ENCODE measurements at places on chromosomes 7 and 10.

- no peak for DNase-seq
Measured at GRCh38 chr7:91079487-91079886, 184.7 kb upstream of the FZD1 start.

- DNase-seq: no peak
Measured at GRCh38 chr10:60820093-60820754, 41.9 kb downstream of the CDK1 start.

- no peak for DNase-seq
Measured at GRCh38 chr10:112767156-112767555, 182.9 kb upstream of the TCF7L2 start.

DNA sequence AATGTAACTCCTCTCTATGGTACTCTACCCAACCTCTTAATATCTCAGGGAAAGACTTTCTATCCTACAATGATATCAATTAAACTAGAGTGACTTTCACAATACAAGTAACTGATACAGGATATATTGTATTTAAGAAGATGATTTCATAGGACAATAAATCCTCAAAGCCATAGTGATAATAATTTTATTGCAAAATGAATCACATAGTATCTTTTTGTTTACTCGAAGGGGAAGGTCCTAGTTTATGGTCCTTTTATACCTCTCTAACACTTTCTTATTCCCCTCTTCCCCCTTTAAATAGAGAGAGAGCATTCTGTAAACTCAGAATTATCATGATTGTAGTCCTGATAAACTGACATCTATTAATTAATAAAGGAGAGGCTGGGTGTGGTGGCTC, 56.4 kb downstream of the TMEM106B start:
- DNase-seq: no peak

GRCh38 chr7:42570944-42571343, 333.9 kb upstream of the GLI3 start:
- DNase-seq: no peak
